ENCODE measurements at places on chromosomes 7 and 10.

GRCh38 chr10:105973360-105973759, 1191.1 kb downstream of the SORCS1 start:
- peak; percentile 9 for DNase-seq

DNA sequence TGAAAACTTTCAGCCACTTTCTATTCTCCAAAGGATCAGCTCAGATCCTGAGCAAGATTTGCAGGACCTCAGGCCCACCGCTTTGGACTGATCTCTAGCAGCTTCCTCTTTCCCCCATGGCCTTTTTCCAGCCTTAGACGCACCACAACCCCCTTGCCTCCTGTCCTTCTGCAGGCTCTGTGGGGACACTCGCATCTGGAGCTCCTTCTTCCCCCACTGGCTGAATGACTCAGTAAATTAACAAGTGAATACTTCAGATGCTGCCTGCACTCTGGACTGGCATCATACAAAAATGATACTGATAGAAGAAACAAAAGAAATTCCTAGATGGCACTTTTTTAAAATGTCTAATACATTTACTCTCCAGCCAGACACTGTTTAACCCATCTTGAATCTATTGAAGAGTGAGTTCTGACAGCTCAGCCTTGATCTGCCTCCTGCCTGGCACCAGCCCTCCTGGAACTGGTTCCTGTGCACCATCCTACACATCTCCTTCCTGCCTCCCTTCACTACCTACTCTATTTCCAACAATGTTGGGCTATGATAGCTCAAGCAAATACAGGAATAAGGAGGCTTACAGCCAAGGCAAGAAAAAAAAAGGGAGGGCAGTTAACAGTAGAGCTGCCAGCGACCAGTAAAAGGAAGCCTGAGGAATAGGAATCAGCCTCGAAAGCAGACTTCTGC, 3.3 kb downstream of the FRMPD2 start:
- DNase-seq = no peak

- DNase-seq = peak; percentile 61
Measured at GRCh38 chr10:114822444-114823076, 980 bp downstream of the FHIP2A start.

- DNase-seq = no peak
Measured at GRCh38 chr7:1939434-1940401, 269.6 kb downstream of the ELFN1 start.

DNA sequence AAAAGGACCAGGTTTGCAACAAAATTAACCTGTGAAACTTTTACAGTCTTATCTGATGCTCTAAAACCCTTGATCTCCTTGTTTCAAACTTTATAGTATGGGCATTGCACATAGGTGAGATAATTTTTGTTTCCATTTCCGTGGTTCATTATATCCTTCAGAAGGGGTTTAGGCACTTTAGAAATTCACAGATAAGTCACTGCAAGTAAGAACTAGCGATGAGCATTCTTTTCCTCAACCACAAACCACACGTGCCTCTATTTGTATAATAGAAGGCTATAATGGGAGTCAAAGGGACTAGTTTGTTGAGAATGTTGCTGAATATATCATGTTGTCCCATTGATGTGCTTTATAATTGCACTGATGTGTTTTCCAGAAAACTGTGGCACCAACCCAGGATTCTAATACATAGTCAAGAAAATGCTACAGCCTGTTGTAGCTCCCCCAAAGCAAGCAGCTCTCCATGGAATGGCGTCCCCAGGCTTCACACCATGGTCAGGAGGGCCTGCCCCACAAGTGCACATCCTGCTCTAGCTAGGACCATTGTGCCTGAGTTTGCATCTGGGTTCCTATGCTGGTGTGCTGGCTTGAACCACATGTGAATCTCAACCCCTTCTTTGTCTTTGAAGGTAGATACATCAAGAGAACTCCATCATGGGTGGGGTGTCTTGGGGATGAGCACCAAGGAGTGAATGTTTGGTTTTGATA, 14.0 kb upstream of the ATXN7L1 start:
- no peak for DNase-seq

GRCh38 chr10:75276069-75276872, 40.5 kb upstream of the COMTD1 start:
- DNase-seq = no peak

GRCh38 chr7:144969787-144970186, 133.9 kb upstream of the TPK1 start:
- no peak for DNase-seq

GRCh38 chr7:116496653-116497052, 2.9 kb upstream of the CAV2 start:
- no peak for DNase-seq

DNA sequence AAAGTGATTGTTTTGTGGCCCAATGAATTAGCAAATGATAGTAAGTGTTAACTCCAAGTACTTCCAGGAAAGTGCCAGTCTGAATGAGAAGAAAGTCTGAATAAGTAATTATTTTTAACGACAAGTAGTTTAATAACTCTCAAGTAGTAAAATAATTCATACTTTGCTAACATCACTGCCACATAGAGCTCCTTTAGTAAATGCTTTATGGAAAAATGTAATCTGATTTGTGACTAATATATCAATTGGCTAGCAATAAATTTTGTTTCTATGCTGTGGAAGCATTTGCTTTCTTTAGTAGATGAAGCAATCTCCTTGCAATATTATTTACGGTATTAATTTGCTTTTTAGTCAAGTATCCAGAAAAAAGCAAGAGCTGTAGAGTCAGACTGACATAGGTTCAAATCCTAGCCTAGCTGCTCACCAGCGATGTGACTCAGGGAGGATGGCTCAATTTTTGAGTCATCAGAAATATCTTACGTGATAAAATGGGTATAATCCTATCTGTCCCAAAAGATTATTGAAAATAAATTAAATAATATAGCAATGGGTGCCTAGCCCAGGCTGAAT, 329.3 kb downstream of the FGFR2 start:
- no peak for DNase-seq

- no peak for DNase-seq
Measured at GRCh38 chr7:6260291-6261187, 11.9 kb downstream of the CYTH3 start.
